ENCODE measurements at places on chromosomes 2 and 18.

GRCh38 chr18:34738175-34738894, 28.2 kb downstream of the DTNA start:
- DNase-seq: no peak

DNA sequence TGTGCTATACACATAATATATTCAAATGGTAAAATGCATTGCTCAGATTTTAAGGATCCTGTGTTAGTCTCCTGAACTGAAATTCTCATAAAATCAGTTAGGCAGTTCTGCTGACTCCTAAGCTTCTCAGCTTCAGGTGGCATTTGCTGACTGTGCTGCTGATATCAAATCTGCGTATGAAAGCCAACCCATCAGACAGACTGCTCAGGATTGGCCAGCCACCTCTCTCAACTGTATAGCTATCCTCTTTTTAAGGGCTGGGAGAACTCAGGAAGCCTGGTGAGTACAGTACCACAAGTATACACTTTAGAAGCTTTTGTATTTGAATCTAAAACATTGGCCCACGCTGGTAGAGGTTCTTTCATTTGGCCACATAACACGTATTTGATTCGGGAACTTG, 28.7 kb downstream of the PTCD3 start:
- DNase-seq: no peak

DNA sequence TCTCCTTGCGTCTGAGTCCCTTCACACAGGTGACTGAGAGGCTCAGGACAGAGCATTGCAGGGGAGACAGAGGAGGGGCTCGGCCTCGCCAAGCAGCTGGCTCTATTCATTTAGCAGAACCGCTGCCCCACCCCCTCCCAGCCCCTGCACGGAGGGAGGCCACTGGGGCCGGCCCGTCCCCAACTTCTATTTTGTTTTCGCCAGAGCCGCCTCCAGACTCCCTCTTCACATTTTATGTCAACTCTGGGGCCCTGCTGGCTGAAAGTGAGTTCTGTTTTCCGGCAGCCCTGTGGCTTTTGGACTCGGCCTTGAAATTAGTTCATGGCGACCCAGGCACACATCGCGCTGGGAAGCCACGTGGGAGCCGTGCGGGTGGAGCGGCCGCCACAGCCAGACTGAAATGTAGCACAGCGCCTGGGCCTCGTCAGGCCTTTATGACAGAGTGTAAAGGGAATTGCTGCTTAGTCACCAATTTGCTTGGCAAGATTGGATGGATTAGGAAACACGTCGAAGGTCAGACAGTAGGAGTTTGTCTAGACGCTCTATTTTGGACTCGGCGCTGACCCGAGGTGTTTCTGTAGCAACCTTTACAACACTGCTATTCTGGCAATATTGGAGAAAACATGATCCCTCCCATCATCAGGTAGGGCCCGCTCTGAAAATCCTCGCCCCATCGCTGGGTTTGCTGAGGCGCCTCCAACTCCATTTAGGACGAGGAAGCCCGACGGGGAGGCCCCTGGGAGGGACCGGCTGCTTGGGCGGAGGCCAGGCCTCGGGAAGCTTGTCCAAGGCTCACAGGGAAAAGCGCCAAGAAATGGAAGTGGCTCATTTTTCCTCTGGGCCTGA, 90.7 kb upstream of the CTDP1 start:
- DNase-seq: no peak

DNA sequence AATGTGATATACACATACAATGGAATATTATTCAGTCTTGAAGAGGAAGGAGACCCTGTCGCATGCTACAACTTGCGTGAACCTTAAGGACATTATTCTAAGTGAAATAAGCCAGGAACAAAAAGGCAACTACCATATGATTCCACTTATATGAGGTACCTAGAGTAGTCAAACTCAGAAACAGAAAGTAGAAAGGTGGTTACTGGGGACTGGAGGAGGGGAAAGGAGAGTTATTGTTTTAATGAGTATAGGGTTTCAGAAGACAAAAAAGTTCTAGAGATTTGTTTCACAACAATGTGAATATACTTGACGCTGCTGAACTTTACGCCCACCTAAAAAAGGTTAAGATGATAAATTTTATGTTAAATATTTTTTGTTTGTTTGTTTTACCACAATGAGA, 47.0 kb downstream of the CXCR4 start:
- DNase-seq: no peak

- DNase-seq: no peak
Measured at GRCh38 chr2:200077838-200078237, 122.5 kb downstream of the MAIP1 start.

GRCh38 chr2:112161431-112162145, 23.4 kb downstream of the FBLN7 start:
- peak; percentile 43 for DNase-seq

DNA sequence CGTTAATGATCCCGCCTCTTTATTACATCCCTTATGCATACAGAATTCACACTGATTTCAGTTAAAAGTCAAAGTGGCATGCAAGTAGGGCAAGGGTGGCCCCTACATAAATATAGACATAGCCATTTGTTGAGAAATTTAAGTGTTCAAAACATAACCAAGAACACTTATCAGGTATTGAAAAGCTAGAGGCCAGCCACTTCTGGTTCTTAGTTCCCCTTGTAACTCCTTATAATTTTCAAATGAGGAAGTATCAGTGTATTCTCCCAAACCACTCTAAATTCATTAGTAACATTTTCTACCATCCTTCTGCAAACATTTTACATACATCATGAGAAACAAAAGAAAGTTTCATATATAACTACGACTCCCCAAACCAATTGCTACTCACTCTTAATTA, 5.8 kb upstream of the ARL5A start:
- DNase-seq: no peak

DNA sequence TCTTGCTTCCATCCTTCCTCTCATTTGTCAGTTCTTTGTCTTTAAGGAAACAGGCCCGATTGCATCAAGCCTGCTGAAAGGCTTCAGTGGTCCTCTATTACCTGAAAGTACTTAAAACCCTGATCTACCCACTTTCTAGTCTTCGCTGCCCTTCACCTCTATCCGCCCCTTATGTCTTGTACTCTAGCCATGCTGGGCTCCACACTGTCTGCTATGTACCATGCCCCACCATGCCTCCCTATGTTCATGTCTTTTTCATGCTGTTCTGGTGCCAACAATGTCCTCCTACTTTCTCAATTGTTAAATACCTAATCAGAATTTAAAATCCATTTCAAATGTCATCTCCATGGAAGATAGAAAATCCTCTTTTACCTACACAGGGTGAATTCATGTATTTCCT, 28.2 kb downstream of the CRYGD start:
- DNase-seq: no peak

DNA sequence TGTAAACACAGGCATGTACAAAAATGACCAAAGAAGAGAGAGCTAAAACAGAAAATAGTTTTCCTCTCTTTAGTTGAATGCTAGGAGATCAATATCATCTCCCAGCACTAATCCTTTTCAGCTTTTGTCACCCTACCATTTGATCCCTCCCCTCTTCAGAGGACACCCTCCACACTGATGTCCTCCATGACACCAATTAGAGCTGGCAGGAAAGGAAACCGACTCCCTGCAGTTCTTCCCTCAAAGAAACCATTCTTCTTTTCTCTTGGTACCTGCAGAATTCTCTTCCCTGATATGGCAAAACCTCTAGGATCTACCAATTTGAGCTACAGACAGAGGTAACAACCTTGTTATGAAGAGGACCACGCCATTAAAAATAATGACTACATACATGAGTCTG, 5.3 kb downstream of the EPB41L3 start:
- DNase-seq: no peak

- DNase-seq: no peak
Measured at GRCh38 chr2:70442301-70443077, 111.1 kb downstream of the TGFA start.

DNA sequence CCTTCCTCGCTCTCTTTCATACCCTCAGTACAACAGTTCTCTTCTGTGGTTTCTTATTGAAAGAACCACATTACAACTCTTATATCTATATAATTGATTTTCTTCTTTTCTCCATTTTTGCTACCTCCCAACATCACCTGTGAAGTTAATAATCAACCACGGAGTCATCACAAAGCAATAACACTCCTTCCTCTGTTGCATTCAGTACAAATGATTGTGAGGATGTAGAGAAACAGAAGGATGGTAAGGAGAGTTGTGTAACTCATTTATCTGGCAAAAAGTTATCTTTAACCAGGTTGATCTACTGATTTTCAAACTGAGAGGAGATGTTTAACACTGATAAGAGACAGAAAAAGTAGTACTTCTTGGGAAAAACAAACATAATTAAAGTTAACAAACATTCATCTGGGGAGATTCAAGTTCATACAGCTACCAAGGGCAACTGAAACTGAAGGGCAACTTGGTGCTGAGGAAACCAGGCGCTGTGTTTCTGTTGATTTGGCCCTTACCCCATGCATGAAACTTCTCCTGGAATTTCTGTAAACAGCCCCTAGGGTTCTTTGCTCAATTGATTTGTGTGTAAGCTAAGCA, 14.2 kb downstream of the IDH1 start:
- DNase-seq: no peak

- no peak for DNase-seq
Measured at GRCh38 chr2:17208511-17208910, 309.7 kb downstream of the RAD51AP2 start.

DNA sequence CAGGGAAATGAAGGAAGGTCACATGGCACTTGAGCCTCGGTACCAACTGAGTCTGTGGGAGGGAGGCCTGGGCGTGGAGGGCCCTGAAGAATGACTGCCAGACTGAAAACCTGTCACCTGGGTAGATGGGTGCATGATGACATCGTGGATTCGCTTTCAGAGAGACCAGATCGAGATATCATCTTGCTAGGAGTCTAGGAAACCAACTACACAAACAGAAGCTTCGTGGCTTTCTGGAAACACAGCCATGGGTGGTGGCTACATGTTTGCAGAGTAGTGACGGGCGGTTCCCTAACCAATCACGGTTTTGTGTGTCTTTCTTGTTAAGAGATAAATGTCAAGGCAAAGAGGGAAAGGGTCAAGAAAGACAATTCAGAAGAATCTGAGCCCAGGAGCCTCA, 155.0 kb downstream of the EIPR1 start:
- no peak for DNase-seq

GRCh38 chr2:62010632-62011256, 105.3 kb downstream of the COMMD1 start:
- no peak for DNase-seq

DNA sequence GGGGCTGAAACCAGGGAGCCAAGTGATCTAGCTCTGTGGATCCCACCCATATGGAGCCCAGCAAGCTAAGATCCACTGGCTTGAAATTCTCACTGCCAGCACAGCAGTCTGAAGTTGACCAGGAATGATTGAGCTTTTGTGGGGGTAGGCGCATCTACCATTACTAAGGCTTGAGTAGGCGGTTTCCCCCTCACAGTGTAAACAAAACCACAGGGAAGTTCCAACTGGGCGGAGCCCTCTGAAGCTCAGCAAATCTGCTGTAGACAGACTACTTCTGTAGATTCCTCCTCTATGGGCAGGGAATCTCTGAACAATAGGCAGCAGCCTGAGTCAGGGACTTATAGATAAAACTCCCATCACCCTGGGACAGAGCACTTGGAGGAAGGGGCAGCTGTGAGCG, 96.7 kb downstream of the CCDC148 start:
- no peak for DNase-seq

DNA sequence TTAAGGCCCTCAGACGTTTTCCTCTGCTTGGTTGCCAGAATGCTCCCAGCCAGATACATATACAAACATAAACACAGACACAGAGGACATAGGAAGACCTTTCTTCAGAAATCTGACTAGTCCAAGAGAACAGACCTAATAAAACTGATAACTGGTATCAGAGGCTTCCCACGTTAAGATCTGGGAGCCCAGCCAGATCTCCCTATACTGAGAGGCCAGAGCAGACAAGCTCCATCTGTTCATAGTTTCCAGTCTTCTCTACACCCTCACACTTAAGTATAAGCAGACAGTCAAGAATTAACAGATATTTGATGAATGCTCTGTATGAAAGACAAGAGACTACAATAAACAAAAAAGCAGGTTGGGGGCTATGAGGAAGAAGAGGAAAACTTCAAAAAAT, 240.5 kb upstream of the CHAC2 start:
- no peak for DNase-seq

DNA sequence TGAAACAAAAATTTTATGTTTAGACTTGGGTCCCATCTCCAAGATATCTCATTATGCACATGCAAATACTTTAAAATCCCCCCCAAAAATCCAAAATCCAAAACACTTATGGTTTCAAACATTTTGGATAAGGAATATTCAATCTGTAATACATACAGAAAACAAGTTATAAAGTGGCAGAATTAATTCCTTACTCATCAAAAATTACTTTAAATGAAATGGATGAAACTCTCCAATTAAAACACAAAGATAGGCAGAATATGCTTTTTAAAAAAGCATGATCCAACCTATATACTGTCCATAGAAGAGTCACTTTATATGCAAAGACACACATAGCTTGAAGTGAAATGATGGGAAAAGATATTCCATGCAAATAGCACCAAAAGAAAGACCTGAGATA, 744.6 kb downstream of the LRP1B start:
- no peak for DNase-seq

- no peak for DNase-seq
Measured at GRCh38 chr18:69617888-69618287, 217.2 kb downstream of the DOK6 start.

DNA sequence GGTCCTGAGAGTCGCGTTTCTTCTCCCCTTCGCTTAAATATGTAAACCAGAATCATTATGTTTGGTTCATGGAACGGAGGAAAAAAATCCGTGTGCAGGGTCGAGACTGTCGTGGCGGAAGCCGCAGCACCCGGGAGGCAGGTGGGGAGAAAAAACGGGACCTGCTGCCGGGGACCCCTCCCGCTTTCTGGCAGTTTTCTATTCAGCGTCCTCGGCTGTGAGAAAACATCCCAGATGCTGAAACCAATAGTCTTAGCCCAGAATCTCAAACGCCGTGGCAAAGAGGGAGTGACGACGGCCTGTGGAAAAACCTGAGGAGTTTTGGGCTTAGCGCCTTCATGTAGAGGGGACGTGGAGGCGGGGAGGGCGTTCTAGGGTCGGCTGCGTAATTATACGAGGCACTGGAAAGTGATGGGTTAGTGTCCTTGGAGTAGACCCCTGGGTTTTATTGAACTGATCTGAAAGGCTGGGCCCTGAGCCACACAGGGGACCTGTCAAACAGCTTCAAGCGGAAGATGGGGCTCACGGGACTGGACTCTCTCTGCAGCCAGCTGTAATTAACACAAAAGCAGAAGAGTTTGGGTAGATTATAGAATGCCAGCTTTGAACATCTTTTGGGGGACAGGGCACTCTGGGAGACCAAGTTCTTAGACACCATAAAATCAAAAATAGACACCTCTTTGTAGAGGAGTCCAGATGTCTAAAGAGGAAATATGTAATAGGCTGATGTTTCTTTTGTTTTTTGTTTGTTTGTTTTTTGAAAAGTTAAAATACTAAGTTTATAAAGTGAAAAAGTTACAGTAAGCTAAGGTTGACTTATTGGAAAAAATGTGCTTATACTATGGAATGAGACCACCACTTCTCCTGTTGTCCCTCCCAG, 834 bp upstream of the BUB1 start:
- DNase-seq: no peak

All from SHP77 treated with DMSO at 0.1 percent for 48 hours (cell line).